NCI-H1436 treated with DMSO at 0.1 percent for 48 hours (cell line): ENCODE measurements at places on chromosomes 5 and 9.

DNA sequence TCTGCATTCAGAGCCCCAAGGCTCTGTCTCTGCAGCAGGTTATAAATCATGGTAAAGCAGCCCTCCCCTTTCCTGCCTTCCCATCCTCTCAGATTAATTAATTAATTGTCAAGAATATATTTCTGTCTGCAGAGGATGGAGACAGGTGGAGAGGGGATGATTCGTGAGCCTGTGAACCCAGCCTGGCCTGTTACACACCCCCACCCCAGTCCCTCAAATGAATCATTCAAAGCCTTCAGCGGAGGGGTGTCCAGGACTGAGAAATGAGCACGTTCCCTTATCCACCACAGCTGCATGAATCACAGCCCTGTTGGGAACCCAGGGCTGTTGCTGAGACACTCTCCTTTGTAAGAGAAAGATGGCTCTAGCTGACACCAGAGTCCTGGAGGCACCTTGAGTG is 56.0 kb downstream of the NIPAL4 start:
- DNase-seq = no peak

DNA sequence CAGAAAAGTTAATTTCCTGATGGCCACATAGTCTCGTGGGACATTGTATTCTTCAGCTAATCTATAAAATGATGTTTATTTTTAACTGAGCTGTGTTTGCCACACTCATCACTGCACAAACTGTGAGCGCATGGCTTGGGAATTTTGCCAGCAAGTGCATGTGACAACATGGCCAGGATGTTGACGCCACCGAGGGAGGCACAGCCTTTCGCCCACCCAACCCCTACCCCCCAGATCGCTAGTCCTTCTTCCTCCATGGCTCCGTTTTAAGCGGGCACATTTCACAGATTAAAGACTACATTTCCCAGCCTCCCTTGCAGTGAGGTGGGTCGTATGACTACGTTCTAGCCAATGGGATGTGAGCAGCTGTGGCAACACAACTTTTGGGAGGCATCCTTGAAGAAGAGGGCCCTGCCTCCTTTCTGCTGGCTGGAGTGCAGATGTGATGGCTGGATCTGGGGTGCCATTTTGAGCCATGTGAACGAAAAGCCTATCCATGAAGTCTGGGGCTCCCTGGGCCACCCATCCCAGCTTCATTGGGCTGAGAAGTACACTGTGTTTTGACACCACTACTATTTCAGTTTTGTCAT is 7.9 kb downstream of the NRARP start:
- no peak for DNase-seq

GRCh38 chr9:971901-972500 is 4.5 kb upstream of the DMRT3 start:
- no peak for DNase-seq

- DNase-seq = no peak
These were observed 62.0 kb upstream of the ASS1 start for GRCh38 chr9:130382636-130383349.

GRCh38 chr5:174999581-174999980 is 275.2 kb downstream of the MSX2 start:
- no peak for DNase-seq

GRCh38 chr9:134329576-134329855 is 3.3 kb downstream of the RXRA start:
- DNase-seq = no peak

GRCh38 chr5:42520203-42520602 is 97.0 kb downstream of the GHR start:
- no peak for DNase-seq

- DNase-seq = no peak
These were observed 67.2 kb downstream of the MVB12B start for GRCh38 chr9:126393876-126394275.

DNA sequence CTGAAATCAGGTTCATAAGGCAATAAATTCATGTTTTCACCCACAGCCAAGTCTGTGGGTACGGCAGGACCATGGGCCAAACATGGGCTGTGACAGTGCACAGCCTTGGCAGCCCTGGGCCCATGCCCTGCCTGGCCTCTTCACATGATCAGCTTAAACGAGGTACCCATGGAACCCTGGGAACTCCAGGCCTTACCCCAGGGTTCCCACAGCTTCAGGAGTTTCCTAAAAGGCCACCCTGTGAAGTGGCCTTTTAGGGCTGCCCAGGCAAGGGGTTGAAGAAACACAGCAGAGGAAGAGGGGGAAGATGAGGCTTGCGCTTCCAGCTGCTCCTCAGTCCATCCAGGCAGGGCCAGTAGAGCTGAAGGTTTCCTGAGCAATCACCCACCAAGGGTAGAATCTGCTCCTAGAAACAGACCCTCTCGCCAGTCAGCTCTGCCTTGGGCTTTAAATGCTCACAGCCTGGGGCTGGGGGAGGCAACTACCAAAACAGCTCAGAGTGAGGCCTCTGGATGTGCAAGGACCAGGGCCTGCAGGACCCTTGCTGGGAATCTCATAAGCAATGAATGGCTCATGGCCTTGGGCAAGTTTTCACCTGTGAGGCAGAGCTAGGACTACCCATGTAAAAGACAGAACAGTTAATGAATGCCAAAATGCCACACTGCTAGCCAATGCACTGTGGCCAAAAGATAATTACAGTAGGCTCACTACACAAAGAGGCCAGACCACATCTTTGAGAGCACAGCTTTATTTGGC is 79.3 kb upstream of the LRRTM2 start:
- no peak for DNase-seq

DNA sequence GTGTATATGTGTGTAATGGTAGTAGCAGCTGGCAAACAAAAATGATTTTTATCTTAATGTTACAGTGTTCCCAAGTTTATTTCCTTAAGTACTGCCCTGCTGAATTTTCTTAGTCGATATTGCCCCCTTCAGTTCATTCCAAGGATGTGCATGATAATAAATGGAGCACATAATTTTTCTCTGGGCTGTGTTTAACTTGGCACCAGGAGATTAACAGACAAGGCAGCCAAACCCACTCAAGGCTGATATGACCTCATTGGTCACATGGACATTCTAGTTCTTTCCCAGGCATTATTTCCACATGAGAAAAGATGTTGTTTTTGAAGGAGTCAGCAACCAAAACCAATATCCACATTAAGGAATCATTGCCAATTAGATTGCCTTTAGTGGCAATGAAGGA is 61.8 kb downstream of the COX7C start:
- no peak for DNase-seq
